ENCODE measurements at places on chromosomes 7 and 10.

- DNase-seq: no peak
These were observed 497.3 kb upstream of the GALNT17 start for GRCh38 chr7:70634610-70635068.

DNA sequence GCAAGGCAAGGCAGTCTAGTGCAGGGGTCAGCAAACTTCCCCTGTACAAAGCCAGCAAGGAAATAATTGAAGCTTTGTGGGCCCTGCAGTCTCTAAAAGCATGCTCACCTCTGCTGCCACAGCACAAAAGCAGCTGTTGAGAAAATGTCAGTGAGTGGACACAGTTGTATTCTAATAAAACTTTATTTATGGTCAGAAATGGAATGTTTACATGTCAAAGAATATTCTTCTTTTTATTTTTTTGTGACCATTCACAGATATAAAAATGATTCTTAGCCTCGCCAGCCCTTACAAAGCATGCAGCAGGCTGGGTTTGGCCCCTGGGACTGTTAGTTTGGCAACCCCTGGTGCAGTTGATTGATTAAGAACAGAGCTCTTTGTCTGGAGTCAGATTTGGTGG is 192.4 kb downstream of the BUB3 start:
- DNase-seq: no peak

DNA sequence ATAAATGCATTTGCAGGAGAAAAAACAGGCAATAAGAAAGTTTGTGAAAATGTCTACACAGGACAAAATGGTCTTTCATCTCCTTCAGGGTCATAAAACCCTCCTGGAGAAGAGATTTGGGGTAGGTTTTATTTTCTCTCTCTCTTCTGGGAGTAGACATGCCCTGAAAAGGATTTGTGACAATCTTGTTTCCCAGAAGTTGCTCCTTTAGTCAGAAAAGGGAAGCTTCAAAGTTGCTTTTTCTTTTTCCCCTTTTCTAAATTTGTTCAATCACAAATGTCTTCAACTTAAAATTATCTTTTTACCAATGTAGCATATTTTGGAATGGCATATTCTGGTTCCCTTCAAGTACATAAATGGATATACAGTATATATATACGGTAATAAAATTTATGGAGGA is 9.4 kb upstream of the ANKRD22 start:
- no peak for DNase-seq

DNA sequence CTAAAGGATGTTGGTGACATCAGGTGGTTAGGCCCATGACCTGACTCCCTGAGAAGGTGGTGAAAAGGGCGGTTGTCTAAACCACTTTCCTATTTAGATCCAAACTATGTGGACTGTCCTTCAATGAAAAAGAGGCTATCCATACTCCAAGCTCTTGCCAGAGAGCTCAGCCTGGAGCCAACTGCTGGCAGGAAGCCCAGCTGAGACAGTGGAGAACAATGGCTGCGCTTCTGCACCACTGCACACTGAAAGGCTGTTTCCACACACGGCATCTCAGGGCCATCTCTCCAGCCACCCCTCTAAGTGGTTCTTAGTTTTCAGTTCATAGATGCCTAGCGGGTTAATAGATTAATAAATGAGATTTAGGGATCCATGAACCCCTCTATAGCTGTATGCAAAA is 488.8 kb upstream of the ZMIZ1 start:
- peak; percentile 62 for DNase-seq

DNA sequence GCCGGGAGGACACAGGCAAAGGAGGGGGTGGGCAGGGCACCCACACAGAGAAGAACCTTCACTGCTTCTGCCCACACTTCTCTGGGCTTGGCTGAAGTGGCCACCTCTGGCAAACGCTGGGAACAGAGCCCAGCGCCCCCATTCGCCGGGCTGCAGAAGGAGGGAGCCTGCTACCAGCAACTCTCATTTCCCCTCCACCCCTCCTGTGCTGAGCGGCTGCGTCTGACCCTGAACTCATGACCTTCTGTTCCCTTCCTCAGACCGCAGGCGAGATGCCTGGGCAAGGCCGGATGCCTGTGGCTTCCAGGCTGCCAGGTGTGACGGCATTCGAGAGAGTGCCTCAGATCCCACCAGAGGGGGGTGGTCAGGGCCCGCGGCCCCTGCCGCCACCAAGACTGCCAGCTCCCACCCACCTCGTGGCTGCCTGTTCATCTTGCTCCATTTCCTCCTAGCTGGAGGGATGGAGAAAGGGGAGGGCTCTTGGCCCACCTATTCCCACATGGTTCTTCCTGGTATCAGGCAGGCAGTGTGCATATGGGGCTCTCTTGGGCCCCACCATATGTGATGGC is 19.8 kb downstream of the DNAJB12 start:
- no peak for DNase-seq

GRCh38 chr7:123665896-123666295 is 10.2 kb downstream of the LMOD2 start:
- DNase-seq: no peak

- no peak for DNase-seq
These were observed 28.0 kb downstream of the MICU1 start for GRCh38 chr10:72597897-72598296.

- DNase-seq: no peak
These were observed 80.0 kb downstream of the RBM33 start for GRCh38 chr7:155724327-155725005.

DNA sequence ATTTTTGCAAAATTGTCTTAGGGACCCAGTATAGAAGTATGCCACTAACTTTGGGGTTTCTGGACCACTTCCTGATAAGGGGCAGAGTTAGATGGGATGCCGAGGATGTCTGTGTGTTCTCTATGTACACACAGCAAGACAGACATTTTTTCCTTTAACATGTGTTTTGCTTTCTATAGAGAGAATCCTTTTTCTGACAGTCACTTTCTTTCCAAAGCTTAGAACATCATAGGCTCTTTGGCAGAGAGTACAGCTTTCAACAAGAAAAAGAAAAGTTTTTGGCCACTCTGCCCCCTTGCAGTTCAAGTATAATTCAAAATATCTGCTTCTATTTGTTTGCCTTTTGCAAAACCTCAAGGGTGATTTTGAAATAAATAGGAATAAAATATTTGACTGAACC is 44.1 kb downstream of the PAPSS2 start:
- no peak for DNase-seq

DNA sequence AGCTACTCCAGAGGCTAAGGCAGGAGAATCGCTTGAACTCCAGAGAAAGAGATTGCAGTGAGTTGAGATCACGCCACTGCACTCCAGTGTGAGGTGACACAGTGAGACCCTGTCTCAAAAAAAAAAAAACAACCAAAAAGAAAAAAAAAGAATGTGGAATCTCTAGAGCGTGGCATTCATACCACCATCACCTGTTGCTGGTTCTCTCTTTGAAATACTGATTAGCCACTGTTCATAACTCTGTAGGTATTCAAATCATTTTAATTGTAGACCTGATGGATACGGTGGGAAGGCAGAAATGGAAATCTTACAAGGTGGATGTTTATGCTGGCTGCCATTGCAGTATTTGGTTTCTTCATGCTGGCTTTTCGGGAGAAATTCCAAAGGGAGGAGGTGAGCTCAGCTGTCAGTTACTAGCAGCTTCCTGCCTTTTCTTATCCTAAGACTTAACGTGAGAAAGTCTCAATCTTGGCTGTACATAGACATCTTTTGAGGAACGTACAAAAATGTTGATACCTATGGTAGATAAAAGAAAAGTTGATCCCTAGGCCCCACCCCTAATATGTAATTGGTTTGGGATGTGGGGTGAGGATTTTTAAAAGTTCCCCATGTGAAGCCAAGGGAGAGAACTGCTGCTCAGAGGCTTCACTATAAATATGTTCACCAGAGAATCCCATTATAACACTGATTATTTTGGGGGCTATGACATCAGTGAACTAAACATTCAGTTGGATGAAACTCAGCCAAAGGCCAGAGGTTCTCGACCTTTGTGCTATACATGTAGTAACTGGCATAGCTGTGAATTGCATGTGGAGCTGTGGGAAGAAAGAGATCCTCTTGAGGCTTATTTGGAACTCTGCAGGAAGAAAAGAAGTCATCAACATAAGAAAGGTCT is 26.9 kb upstream of the MKLN1 start:
- no peak for DNase-seq

DNA sequence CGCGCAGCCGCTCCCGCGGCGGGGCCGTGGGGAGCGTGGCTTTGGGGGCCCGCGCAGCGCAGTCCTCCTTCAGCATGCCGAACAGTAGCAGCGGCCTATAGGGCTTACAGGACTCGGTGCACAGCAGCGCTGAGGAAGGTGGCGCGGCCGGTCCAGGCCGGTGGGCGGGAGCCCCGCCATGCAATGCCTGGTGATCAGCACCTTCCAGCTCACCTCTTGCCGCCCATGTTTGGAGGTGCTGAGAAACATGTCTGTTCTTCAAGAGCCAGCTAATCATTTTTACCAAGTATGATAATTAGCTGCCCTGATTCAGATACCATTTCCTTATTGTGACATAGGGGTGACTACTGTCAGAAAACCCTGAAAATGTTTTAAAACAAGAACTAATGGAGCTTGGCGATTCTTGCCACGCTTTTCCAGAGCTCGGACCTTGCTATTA is 33.5 kb upstream of the SFTPD start:
- DNase-seq: no peak

GRCh38 chr10:110870823-110871297 is 868 bp upstream of the PDCD4 start:
- no peak for DNase-seq

DNA sequence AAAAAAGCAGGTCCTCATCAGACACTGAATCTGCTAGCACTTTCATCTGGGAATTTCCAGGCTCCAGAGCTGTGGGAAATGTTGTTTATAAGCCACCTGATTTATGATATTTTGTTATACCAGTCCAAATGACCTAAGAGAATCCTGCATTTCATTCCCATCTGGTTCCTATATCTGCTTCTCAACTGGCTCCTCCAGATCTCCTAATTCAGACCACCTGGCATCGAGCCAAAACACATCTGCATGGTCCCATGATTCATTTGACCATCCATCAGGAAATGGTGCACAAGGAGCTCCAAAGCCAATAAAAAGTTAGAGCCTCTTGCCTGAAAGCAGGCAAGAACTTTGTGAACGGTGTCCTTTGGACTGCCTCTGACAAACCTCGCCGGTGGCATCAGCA is 108.9 kb downstream of the IPMK start:
- DNase-seq: no peak

DNA sequence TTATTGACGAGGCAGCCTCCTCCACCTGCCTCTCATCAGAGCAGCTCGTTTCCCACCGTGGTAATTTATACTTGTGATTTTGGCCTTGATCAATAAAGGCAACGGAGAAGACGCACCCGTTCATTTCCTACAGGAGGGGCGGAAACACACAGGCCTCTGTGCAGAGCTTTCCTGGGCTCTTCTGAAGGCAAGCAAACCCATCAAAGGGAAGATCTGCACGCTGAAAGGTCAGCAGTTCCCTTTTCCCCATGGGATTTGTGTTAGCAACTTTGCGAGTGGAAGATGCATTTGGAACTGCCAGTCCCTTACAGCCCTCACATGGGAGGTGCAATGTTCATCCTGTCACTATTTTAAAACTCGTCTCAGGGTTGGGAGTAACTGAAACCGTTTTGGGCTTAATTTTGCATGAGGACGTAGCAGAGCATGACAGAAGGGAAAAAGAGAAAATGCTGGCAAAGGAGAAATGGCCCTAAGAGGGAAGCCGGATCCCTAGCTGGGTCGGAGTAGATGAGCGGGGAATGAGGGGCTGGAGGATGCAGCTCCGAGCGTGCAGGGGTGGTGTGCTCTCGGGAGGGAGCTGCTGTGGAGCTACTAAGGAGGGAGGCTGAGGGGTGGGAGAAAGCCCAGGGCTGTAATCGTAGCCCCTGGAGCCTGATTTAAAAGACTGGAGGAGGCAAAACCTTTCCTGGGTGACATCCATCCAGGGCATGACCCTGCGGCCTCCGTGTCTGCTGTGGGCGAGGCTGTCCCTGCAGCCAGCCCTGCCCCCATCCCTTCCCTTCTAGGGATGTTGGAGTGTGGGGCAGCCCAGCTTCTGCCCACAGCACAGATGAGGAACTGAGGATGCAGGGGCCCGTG is 111.1 kb upstream of the FAM20C start:
- DNase-seq: no peak

- DNase-seq: no peak
These were observed at the start of gene LMOD2 for GRCh38 chr7:123655614-123656013. Gene LMOD2 (plus strand): TSS chr7:123655866. CDS start chr7:123655964, 98 bp downstream.

- DNase-seq: no peak
These were observed 229.9 kb downstream of the CXCL12 start for GRCh38 chr10:44154956-44155355.

DNA sequence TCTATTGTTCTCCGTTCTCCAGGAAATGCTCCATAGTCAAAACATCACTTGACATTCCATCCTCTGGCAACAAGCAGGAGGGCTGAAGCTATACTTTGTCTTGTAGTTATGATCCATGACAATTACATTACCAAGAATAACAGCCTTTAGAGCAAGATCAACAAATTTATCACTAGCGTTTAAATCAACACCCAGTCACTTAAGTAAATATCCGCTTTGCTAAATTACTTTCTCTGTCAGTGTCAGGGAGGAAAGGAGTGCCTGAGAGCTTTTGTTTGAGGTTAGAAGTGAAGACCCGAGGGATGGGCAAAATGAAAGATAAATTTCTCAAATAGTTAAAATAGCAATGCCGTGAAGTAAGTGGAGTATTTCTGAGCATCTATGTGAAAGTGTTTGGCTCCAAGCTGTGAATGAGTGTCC is 236.1 kb upstream of the BMPER start:
- DNase-seq: peak; percentile 51
